ENCODE measurements at places on chromosomes 7 and 10.

DNA sequence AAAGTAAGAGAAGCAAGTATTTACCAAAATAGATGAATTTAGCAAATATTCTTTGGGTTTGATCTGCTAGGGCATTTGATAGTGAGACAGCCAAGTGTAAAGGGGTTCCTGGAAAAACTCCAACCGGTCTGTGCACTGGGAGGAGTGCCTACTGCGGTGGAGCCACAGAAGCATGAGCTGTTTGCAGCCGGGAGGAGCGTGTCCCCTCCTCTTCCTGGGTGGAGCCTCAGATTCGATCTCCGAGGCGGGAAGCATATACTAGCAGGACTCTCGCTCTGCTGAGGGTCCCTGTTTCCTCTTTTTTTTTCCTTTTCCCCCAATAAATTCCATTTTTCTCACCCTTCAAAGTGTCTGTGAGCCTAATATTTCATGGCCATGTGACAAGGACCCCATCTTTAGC, 45.1 kb upstream of the MET start:
- ATAC-seq = no peak

- no peak for ATAC-seq
Measured at GRCh38 chr10:23521735-23522134, 82.9 kb downstream of the OTUD1 start.

- ATAC-seq = no peak
Measured at GRCh38 chr10:103120546-103120945, 72.5 kb downstream of the NT5C2 start.

DNA sequence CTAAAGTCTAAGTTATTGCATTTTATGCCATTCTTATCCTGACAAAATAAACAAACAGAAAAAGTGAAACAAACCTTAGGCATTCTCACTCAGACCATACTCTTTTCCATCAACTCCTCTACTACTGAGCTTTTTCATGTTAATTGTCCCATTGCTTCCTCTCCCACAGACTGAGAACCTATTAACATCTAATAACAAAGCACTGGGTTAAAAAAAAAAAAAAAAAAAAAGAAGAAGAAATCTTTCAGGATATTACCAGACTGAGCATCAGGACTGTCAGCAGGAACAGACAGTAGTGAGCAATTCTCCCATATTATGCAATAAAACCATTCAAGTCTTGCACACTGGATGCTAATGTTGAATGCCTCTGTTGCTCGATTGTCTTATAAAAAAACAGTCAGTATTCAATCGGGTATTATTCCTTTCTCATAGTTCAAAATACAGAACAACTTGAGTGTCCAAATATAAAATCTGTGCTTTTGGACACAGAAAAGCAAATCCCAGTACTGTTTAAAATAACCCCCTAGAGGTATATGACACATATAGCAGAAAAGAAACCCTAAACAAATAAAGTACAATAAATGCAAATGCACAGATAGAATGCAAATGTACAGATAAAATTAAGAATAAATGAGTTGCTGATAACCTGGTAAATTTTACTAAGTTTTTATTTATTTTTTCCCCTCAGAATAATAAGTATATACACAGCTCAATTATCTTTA, 531.3 kb upstream of the LRRTM3 start:
- no peak for ATAC-seq
